ENCODE measurements at places on chromosomes 3 and 15.

GRCh38 chr15:58441376-58442070 lies 9.7 kb downstream of the LIPC start:
- DNase-seq = no peak

GRCh38 chr15:69625328-69625727 lies 172.7 kb downstream of the RPLP1 start:
- DNase-seq = no peak

- DNase-seq = no peak
These were observed 44.6 kb downstream of the TLE3 start for GRCh38 chr15:70053001-70053715.

DNA sequence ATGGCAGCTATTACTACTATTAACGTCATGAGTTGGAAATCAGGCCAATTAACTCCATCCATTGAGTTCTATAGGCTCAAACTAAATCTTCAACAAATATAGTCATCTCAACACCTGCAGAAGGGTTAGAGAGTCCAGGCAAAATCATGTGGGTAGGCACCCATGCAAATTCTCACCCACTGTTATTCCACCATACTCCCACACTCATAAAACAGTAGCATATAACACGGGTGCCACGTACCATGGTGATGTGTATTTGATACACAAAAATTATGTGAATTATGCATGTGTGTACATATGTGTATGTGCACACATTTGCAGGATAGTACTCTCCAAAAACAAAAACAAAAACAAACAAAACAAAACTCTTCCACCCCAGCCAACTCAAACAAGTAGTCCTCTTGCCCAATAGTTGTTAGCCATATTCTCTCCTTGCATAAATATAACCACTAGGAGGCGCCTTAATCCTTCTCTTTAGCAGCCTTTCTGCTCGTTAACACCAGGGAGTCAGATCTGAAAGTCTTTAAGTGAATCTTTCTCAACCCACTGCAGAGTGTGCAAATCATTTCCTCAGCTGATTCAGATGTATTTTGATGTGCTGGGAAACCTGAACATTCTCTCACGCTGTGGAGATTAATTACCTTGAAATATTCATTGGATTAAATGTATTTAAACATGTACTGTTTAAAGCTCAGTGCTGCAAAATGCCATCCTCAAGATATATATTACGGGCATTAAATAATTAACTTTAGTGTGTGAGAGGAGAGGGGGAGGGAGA lies 38.0 kb upstream of the COPB2 start:
- DNase-seq = no peak

- no peak for DNase-seq
These were observed 4.2 kb upstream of the CCR2 start for GRCh38 chr3:46349484-46350261.

GRCh38 chr3:126358816-126359181 lies 1.6 kb upstream of the KLF15 start:
- peak; percentile 10 for DNase-seq

DNA sequence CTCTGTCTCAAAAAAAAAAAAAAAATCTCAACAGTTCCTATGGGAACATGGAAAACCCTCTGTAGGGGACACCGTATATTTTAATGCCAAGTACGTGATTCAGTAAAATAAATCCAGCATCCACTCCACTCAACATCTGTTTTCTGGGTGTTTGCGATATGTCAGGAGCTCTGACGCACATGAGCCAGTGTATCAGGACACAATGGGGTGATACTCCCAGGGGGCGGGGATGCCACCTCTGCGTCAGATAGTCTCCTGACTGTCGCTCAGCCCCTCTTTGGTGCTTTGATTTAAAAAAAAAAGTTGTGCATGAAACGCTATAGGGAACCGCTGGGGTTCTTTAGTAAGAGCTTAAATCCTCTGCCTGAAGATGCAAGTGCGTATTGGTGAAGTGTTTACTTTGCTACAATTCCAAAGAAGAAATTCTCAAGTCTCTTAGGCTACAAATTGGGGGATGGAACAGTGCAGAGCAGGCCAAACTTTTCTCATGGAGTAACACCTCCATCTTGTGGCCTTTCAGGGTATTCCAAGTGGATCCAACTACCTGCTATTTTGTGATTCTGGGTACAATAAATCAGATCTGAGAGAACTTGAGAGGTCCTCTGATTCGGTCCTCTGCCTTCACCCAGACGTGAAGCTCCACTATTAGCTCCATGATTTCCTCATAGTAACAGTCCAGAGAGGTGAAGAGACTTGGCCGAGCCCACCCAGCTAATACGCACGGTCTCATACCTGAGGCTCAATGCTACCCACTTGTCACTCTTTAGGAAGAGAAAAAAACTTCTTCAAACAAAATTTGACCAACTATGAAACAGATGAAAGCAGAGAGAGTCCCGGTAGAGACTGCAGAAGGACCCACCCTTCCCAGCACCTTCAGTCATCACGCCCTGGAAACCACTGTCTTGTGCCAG lies 9.3 kb upstream of the NR2E3 start:
- DNase-seq = no peak

DNA sequence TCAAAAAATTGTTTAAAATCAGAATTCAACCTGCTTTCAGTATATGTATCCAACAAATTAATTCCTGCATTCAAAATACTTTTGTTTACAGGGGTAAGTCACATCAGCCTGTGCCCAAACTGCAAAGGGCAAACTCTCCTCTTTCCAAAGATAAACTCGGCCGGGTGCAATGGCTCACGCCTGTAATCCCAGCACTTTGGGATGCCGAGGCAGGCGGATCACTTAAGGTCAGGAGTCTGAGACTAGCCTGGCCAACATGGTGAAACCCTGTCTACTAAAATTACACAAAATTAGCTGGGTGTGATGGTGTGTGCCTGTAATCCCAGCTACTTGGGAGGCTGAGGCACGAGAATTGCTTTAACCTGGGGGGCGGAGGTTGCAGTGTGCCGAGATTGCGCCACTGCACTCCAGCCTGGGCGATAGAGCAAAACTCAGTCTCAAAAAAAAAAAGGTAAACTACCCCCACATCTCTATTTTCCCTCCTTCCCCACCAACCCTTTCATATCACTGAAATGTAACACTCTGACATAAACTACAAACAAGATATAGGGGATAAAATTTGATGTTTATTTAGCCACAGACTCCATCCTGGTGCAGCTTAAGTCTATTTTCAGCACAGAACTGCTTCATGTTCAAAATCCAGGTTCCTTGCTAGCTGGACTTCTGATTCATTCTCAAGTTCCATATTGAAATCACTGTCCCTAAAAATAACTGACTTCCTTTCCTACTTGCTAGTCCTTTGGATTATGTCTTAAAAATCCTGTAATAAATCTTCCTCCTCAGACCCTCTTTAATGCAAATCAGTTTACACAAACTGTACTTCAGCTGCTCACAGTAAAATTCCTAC lies 15.4 kb downstream of the UBP1 start:
- DNase-seq = no peak

DNA sequence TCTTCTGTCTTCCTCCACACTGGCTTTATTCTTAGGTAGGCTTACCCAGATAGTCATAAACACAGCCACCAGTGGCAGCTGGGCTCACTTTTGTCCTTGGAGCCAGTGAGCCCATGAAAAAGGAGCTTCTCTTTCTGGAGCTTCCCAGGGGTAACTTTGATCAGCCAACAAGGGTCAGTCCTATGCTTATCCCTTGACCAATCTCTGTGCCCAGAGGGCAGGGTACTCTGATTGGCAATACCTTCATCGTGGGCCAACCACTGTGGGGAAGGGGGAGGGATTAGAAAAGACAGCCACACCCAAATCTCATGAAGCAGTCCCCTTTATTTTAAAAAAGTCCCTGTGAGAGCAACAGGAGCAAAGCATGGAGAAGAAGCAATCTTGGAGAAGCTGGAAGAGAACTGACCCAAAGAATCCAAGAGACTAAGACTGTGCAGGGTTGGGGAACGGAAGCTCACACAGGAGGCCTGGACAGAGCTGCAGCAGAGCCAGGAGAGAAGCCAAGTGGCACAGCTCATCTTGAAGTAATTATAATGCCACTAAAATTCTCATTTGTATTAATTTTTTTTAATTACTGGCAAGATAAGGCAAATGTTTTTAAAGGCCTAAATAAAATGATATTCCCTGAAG lies 70.4 kb downstream of the SSUH2 start:
- no peak for DNase-seq

- DNase-seq = no peak
These were observed 559.0 kb upstream of the GOLIM4 start for GRCh38 chr3:168654700-168655099.

DNA sequence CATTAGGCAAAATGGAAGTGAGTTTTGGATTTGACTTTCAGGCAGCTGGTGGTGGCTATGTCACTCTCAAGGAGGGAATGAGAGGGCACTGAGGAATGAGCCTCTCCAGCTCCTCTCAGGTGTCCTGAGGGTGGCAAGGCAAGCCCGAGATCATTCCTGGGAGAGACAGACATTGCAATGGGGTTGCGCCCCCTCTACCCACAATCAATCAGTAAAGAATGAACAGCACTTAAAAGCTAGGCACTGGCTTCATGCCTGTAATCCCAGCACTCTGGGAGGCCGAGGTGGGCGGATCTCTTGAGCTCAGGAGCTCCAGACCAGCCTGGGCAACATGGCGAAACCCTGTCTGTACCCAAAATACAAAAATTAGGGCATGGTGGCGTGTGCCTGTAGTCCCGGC lies 14.1 kb upstream of the SHF start:
- no peak for DNase-seq

DNA sequence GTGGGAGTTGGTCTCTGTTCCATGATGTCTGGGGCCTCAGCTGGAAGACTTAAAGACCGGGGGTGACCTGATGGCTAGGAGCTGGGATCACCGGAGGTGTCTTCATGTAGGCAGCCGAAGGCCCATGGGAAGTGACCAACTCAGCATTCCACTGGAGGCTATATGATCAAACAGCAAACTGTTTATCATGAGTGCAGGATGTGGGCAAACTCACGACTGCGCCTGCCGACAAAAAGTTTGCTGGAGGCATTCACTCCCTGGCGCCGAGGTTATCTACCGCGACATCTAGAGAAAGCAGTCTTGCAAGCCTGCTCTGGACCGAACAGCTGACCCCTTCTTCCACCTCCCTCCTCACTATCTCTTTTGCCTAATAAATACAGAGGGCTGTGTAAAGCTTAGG lies 62.7 kb upstream of the NR2C2 start:
- no peak for DNase-seq

GRCh38 chr3:66140743-66141372 lies 79.9 kb upstream of the SLC25A26 start:
- no peak for DNase-seq

DNA sequence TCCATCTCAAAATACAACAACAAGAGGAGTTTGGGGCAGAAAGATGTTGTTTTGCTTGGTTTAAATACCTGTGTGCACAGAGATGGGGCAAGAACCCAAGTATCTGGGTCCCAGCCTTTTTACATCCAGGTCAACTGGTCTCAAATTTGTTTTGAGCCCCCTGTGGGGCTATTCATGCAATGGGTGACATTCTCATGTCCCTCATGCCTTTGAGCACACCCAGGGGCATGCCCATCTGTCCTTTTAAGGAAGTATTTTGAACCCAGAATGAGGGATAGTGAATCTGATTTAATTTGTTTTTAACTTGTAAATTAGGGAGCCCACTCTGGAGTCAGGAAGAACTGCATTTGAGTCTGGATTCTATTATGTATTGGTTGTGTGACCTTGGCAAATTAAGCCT lies 14.8 kb downstream of the ABCF3 start:
- DNase-seq = no peak

GRCh38 chr3:197541756-197542539 lies 13.8 kb downstream of the BDH1 start:
- DNase-seq = peak; percentile 61

DNA sequence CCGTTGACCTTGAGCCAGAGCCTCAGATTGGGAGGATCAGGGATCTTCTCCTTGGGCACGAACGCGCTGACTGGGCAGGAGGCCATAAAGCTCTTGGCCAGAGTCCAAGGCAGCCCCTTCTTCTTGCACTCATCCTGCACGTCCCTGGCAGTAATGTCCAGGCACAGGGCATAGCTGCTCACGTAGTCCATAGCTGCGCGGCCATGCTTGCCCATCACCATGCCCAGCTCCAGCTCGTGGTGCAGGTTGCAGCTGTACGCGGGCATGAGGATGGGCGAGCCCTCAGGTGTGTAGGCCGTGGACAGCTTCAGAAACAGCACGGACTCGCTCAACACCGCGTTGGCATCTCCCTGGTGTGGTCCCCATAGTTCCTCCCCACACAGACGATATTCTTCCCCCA lies 17.9 kb upstream of the RPLP1 start:
- no peak for DNase-seq

GRCh38 chr3:8555113-8555661 lies 53.6 kb downstream of the LMCD1 start:
- DNase-seq = no peak

- DNase-seq = no peak
These were observed 70.1 kb downstream of the CCK start for GRCh38 chr3:42195879-42196330.

DNA sequence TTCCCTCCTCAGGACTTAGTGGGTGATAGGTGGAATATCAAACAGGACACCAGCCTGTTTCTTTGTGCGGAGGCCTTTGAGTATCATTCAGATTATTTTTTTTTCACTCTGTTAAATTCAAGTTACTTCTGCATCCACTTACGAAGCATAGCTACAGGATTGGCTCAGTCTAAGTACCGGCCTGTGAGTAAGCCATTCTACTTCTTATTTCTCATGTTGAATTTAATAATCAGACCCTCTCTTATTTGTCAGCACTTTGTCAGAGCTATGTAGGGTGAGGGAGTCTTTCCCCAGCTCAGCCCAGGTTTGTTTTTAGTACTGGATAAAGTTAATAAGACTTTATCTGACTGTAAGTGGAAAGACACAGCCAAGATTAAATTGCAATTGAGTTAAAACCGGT lies 54.7 kb downstream of the ITPR1 start:
- DNase-seq = no peak

- no peak for DNase-seq
These were observed 29.6 kb downstream of the AAGAB start for GRCh38 chr15:67224889-67225288.

GRCh38 chr15:98226578-98226977 lies 266.1 kb downstream of the ARRDC4 start:
- DNase-seq = no peak

GRCh38 chr15:58453931-58454793 lies 22.4 kb downstream of the LIPC start:
- DNase-seq = no peak

DNA sequence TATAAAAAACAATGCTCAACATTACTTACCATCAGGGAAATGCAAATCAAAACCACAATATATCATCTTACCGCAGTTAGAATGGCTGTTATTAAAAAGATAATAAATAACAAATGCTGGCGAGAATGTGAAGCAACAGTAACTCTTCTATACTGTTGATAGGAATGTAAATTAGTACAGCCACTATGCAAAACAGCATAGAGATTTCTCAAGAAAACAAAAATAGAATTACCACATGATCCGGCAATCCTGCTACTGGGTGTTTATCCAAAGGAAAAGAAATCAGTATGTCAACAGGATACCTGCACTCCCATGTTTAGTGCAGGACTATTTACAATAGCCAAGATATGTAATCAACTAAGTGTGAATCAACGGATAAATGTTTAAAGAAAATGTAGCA lies 48.1 kb downstream of the ADAM10 start:
- no peak for DNase-seq

DNA sequence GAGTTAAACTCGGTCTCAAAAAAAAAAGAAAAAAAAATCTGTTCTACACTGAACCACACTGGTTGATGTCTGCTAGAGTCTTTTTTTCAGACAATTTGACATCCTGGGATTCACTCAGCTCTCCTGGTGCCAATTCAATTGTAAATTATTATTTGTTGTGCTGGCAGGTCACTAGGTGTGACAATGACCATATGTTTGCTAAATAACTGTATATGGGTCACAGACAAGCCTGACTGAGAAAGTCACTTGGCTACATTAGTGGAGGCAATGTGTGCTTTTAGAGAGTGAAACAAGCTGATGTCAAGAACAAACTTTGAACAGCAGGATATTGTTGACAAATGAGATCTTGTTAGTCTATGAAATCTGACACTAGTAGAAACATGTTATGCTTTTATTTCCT lies 1379.1 kb downstream of the ZPLD1 start:
- no peak for DNase-seq

Measured in dorsolateral prefrontal cortex (tissue), 122 donors.